ENCODE measurements at places on chromosomes 4 and X.
A peak's percentile ranks its signal among the peaks of the same experiment; 100 is the strongest.

- no peak for DNase-seq
Observed at GRCh38 chr4:159018062-159018629, 84.7 kb upstream of the RAPGEF2 start.

- DNase-seq: peak; percentile 61
Observed at GRCh38 chrX:119004920-119005524, 30.6 kb downstream of the LONRF3 start.

DNA sequence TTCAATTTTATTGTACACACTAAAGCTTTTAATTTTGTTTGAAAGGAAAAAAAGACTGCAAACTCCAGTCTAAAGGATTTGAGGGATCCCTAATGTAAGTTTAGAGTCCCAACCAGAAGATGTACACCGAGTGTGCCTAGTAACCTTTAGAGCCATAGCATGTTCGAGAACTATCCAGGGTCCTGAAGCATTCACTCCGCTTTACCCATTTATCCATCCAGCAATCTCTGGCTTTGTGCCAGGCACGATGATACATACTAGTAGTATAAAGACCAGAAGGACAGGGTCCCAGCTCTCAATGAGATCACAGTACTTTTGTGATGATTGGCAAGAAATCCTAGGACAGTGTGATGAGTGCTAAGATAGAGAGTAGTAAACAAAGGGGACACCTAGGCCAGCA is 168.7 kb downstream of the STK32B start:
- DNase-seq: peak; percentile 1

GRCh38 chr4:113725963-113726362 is 35.6 kb downstream of the CAMK2D start:
- no peak for DNase-seq

- DNase-seq: no peak
Observed at GRCh38 chrX:148555101-148555500, 54.7 kb downstream of the AFF2 start.

DNA sequence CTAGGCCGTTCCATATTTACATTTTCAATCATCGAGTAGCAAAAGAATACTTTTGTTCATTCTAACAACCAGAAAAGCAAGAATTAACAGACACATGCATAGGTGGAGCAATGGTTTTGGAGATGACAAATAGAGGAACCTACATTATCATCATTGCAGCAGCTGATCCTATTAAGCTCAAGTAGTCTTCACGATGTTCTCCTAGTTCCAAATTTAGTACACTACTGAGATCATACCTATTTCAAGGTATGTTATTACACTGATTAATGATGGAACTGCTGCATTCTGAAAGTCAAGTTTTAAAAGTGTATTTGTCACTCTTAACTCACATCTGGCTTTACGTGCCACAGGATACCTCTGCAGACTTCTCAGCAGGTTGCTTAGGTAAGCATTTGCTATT is 87.4 kb downstream of the ADGRA3 start:
- no peak for DNase-seq

GRCh38 chrX:358651-359143 is 28.0 kb downstream of the PPP2R3B start:
- no peak for DNase-seq

Measured in choroid plexus epithelial cell (primary cell).